Type B pancreatic cell (in vitro differentiated cells): ENCODE measurements at places on chromosomes 1 and 21.

DNA sequence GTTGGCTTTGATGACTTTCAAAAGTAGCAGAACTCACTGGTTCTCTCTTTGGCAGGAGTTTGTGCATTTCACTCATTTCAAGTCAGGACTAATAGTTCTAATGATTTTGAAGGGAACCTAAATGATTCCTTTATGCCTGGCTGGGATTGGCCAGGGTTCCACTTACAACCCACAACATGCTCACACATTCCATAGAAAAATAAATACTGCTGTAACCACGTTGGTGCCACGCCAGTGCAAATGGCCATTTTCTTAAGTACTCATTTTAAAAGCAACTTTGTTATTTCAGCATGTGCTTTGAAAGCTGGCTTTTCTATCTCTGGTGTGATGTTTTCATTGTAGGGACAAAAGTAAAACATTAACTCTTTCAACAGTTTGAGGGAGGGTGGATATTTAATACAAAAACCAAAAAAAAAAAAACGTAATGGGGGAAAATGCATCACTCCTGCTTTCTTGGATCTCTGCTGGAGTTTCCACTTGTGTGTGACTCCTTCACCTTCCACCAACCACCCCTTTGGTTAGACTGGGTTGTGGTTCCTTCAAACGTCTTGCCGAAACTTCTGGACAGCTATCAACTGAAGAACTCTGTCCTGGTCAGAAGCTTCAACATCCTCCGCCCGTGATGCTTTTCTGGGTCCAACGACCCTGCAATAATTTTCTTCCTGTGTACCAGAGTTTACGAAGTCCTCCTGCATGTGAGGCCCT lies 300.4 kb upstream of the RUNX1 start:
- DNase-seq: no peak

DNA sequence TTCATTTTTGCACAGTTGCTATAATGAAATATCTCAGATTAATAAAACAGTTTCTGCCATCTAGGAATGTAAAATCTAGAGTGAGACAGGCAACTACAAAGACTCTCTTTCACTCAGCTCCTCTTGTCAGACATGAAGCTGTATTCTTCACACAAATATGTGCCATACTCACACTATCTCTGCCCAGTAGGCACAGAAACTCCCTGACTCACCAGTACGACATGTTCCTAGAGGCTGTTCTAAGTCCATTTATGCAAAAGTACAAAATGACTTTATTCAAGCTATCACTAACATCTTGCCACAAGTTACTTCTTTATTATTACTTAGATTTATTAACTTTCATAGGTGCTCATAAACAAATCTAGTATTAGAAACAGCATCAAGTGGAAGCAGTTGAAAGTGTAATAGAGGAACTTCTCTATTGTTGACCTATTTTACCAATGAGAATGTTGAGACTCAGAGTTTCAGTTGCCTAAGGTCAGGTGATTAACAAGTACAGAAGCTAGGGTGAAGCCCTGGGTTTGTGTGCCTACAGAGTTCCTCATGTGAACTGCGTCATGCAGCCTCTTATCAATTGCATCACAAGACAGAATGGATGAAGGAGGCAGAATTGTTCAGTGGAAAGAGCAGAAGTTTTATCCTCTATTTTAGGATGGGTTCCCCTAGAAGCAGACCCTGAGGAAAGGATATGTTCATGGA lies 98.9 kb downstream of the RGS2 start:
- no peak for DNase-seq

DNA sequence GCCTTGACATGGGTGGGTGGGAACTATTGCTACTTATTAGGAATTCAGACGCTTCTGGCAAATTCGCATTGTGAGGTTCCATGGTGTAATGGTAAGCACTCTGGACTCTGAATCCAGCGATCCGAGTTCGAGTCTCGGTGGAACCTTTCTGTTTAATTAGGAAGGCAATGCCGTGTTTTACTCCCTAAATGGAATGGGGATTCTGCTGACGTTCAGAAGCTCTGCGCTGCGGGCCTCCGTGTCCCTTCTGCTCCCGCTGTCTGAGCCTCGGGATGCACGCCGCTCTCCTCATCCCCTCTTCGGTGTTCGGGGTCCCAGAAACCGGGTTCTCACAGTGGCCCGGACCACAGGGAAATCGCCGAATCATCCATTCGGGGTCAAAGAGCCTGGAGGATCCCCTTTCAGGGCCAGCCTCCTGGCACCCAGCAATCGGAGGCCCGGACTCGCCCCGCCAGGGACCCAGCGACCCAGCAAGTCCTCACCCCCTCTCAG lies 280.3 kb downstream of the FAM72C start:
- no peak for DNase-seq

GRCh38 chr1:98373056-98373455 lies 288.5 kb upstream of the SNX7 start:
- no peak for DNase-seq

- no peak for DNase-seq
Observed at GRCh38 chr1:37940299-37940947, 6.4 kb downstream of the INPP5B start.

DNA sequence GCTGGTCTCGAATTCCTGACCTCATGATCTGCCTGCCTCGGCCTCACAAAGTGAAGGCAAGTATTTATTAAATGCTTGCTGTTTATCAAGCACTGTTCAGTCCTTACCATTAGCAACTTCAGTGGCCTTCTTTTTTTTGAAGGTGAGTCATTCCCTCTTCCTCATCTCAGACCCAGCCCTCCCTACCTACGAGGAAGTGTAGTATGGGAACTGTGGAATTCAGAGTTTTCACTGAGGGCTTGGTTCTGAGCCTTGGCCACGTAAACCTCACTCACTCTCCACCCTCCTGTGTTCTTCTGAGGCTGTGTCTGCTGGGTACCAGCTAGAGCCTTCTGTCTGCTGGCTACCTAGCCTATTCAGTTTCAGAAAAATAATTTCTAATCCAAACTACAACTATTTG lies 218.3 kb upstream of the SGIP1 start:
- DNase-seq: no peak

GRCh38 chr1:56453016-56453415 lies 126.3 kb downstream of the PLPP3 start:
- DNase-seq: no peak
